ENCODE measurements at places on chromosomes 11 and 22.

DNA sequence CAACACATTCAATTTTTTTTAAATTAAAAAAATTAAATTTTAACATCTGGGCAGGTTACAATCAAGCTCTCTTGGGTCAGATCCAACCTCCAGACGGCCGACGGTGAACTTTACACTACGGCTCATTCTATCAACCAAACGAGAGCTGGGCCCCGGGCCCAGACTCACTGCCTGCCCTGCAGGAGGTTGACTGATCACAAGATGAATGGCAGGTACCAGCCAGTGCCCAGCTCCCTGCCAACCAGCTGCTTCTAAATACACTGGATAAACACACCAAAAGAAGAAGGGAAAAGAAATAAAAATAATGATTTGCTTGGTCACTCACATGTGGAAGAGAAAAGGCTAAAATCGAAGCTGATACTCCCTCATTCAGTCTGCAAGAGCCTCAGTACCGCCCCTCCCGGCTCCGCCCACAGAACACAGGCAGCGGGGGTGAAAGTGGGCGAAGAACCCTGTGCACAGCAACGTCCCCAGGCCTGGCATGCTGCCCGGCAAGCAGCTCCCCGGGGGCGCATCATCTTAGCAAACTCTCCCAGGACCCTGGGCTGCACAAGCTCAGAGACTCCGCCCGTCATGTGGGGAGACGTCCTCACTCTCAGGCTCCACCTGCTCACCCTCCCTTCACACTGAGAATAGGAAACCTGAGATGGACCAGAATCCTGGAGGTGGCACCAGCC lies 303.4 kb downstream of the SHANK2 start:
- DNase-seq = no peak

- no peak for DNase-seq
Measured at GRCh38 chr11:111355956-111356659, 23.0 kb downstream of the POU2AF1 start.

DNA sequence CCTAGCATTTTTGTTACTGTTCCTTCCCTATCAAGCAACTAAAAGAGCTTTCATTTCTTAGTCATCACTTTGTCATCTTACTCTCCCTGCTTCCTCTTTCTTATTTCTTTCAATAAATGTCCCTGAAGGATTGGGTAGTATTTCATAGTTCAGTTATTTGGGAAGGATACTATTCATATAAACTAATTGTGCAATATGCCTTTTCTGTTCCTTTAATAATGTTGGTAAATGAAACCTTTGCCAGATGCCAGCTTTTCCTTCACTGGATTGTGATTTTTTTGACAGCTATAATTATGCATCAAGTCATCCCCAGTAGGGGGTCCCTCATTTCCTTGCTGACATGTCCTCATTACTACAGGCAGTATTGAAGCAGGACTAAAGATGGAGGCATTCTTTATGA lies 101.7 kb downstream of the ATM start:
- no peak for DNase-seq

DNA sequence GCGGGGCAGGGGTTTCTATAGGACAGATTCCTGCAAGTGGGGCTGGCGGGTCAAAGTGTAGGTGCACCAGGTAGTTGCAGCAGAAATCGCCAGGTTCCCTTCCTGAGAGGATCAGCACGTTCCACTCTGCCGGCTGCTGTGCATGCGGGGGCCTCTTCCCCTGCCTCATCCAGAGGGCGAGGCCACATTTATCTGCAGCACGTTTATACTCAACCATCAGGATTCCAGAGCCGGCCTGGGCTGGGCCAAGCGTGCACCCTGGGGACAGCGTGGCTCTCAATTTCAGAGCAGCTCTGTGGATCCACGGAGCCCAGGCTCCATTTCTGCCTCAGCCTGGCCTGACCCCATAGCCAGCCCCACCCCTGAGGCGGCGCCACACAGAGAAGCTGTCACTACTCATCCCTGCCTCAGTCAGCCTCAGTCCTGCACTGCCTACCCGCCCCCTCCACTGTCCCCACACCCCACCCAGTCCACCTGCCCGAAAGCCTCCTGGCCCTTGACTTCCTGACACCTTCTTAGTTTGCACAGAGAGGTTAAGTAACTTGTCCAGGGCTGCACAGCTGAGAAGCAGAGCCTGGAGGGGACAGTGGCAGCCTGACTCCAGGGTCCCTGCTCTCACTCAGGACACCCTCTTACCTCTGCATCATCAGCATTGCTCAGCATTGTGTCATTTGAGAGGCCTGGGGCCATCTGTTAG lies 45.9 kb upstream of the RTL6 start:
- no peak for DNase-seq

GRCh38 chr11:68282141-68282860 lies 10.5 kb upstream of the C11orf24 start:
- DNase-seq = no peak

GRCh38 chr11:2762451-2762850 lies 62.7 kb upstream of the KCNQ1OT1 start:
- DNase-seq = no peak

DNA sequence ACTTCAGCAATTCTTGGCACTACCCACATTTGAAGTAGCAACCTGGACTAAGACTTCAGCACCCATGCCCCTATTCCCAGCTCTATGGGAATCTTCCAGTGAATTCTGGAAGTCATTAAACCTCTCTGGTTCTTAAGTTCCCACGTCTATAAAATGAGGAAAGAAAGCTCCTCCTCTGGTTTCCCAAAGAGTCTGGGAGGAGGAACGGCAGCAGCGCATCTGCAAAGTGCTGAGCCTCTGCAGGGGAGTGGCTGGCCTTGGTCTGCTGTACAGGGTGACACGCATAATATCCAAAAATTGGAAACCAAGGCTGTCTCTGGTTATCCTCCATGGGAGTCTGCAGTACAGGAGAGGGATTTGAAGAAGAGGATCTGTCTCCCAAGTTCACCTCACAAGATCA lies 73.6 kb upstream of the TP53I11 start:
- no peak for DNase-seq

GRCh38 chr22:42127606-42128005 lies 3.0 kb downstream of the CYP2D6 start:
- no peak for DNase-seq

GRCh38 chr11:30451167-30451566 lies 128.3 kb downstream of the ARL14EP start:
- no peak for DNase-seq

- no peak for DNase-seq
Measured at GRCh38 chr11:71998649-71999310, at the start of gene IL18BP. Gene IL18BP (plus strand): TSS chr11:71998909. CDS start chr11:71999985, 1,076 bp downstream.

DNA sequence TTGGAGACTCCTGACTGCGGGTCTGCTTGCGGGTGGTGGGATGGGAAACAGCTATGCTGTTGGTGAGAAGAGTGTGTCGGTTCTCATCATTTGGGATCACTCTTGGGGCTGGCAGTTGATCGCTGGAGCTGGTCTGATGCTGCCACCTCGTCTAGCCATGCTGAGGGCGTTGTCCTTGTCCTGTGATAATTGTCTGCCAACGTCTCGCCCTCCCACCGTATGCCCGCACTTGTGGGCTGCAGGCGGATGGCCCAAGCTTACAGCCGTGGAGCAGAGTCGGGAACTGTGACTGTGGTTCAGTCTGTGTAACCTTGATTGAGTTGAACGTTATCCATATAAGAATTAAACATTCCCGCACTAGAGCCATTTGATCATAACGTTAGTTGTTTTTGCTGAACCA lies 204.4 kb downstream of the TBC1D22A start:
- no peak for DNase-seq

DNA sequence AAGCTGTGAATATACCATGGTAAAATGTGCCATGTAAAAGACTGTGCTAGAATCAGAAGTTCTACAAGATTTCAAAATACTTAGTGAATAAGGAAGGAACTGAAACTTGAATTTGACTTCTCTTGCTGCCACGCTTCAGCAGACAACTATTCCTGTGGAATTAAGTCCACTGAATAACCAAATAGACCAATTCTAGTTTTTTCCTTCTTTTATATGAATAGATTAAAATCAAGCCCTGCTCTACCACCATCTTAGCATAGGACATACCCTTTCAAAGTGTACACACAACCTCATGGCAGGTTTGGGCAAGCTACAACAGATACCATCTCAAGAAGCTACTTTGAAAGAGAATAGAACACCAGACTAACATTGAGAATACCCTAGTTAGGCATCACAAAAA lies 23.4 kb upstream of the CLNS1A start:
- DNase-seq = no peak

DNA sequence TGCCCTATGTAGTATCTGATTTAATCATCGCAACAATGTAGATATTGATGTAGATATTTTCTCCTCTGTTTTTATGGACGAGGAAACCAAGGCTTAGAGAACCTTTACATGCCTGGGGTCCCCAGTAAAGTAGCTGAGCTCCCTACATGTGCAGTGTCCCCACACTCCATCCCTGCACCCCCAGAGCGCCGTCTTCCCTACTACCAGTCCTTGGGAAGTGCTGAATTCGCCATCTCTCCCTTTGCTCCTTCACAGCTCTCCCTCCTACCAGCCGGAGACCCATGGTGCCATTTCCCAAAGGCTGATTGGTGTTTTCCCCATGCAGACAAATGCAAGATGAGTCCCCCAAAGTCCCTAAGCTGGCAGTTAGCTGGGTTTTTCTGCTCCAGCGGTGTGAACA lies 86.0 kb downstream of the CEP164 start:
- no peak for DNase-seq

GRCh38 chr11:47415949-47416472 lies 7.6 kb downstream of the SLC39A13 start:
- DNase-seq = no peak

GRCh38 chr22:31436132-31436531 lies 36.7 kb downstream of the DRG1 start:
- DNase-seq = no peak

- DNase-seq = no peak
Measured at GRCh38 chr11:87260811-87261210, 223.1 kb downstream of the TMEM135 start.

DNA sequence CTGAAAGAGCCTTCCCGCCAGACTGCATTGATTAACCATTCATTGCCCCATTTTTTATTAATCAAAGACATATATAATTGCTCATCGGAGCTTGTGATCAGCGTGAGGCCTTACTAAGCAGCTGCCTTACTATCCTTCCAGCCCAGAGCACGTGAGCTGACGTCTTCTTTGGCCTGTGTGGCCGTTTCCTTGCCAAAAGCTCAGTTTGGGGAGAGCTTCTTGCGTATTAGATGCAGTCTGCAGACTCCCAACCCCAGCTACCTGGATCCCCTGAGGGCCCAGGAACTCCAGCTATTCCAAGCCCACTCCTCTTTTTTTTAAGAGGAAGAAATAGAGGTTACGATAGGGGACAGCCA lies 784 bp upstream of the SLC43A3 start:
- DNase-seq = no peak

GRCh38 chr11:75588051-75588481 lies 26.0 kb downstream of the SERPINH1 start:
- no peak for DNase-seq

DNA sequence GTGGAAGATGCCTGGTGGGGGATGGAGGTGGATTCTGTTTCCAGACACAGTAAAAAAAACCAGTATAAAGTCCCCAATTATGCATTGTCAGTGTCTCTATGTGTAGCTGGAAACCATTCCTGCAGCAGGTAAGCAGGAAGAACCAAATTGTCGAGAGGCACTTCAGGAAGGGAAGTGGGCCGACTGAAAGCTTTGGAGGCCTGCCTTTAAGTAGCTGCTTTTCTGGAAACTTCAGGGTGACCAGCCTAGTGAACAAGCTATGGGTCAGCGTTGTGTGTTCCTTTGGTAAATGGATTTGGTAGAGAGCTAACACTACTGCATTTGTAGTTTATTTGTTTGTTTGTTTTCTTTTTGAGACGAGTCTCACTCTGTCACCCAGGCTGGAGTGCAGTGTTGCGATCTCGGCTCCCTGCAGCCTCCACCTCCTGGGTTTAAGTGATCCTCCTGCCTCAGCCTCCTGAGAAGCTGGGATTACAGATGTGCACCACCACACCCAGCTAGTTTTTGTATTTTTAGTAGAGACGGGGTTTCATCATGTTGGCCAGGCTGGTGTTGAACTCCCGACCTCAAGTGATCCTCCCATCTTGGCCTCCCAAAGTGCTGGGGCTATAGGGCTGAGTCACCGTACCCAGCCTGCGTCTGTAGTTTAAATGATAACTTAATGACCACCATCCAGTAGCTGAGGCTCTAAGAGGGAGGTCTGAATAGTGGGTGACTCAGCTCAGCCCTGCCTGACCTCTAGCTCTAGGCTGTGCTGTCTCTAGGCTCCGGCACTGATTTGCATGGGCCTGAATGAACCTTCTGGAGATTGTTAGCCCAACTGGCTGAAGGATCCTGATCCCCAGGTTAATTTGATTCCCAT lies 12.8 kb downstream of the PTPRJ start:
- DNase-seq = no peak

GRCh38 chr11:77589181-77589520 lies 602 bp upstream of the AQP11 start:
- DNase-seq = no peak

- no peak for DNase-seq
Measured at GRCh38 chr11:36056160-36056751, 112.4 kb downstream of the LDLRAD3 start.

GRCh38 chr11:125787827-125788226 lies at the start of gene PATE3:
Gene PATE3 (plus strand): TSS chr11:125788127. CDS start chr11:125788152, 25 bp downstream.
- DNase-seq = no peak

DNA sequence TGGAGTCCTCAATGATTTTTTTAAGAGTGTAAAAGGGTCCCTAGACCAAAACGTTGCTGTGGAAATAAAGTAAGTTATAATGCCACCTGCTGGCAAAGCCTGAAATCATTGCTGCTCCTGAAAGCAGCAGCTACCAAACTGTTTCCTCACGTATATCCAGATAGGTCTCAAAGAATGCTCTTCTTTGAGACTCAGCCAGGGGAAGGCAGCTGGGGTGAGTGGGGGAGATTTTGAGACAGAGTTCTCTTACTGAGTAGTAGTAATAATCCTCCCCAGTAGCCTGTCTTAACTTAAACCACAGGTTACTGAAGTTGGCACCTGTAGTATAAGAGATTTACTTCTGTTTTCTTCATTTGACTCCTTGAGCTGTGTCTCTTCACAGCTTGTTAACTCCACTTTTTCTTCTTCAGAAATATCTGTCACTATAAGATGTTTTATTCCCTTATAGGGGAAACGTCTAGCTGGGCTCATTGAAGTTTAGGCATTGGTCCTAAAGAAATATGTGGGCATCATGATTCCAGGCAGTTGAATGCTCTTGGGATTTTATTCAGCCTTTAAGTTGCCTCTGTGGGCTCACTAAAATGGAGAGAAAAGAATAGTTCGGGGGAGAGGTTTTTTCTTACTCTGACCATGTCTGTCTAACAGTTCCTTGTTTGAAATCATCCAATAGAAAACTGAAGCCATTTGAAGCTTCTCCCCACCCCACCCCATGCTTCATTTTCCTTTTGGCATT lies 77.9 kb downstream of the BTBD10 start:
- no peak for DNase-seq

GRCh38 chr22:35645646-35646045 lies 2.6 kb upstream of the APOL6 start:
- DNase-seq = no peak

DNA sequence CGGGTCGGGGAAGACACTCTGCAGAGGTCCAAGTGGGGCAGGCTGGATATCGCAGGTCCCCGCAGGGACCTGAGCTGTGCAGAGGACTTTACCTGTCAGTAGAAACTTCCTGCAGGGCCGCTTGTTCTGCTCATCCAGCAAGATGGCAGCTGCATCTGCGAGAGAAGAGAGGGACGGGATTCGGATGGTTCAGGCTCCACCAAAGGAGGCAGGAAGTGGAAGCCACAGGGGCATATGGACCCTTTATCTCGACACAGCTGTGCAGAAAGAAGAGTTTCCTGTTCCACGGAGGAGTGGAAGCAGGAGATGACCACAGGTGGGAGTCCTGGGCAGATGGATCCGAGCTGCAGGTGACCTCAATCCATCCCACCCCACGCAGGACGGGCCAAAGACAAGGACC lies 22.5 kb downstream of the CABP7 start:
- DNase-seq = no peak
